ENCODE measurements at places on chromosomes 1 and 21.

- no peak overlapping the region for H3K27ac ChIP-seq
- peaks cover 80% of the 10 kb centered on the region for H3K27me3 ChIP-seq
- no peaks in the 10 kb centered on the region for H3K36me3 ChIP-seq
- H3K4me3 ChIP-seq = no peak overlapping the region
- DNase-seq = peak; percentile 29
- H3K4me1 ChIP-seq = peaks cover 7% of the 10 kb centered on the region
These were observed 9.5 kb downstream of the CHIT1 start for GRCh38 chr1:203219934-203220333.

DNA sequence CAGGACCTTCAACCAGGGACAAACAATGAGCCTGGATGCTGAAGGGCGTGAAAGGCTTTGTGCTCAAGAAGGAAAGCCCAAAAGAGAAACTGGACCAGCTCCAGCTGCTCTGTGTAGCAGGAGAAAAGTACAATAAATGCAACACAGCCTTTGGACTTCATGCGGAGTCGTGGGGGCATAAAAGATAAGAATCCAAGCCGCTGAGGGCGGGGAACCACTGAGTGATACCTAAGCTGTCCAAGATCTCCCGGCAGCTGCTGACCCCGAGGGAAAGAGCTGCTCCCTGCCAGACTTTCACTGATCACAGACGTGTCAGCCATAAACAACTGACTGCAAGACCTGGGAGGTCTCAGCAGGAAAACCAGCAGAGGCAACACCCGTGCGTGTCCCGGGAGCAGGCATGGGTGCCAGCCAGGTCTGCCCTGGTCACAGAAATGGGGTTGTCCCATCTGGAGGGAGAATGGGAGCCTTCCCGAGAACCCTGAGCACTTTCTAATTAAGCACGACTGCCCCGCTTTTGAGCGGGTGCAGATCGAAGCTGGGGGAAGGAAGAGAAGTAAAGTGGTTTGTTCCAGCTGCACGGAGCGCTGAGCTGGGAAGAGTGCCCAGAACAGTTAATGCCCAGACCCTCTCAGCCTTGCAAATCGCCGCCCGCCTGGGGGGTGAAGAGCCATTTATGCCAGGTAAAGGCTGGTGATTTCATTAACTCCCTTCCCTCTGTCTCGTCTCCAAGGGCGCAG lies 68.3 kb upstream of the TARDBP start:
- peaks cover 8% of the 10 kb centered on the region for H3K4me1 ChIP-seq
- no peak overlapping the region for H3K27ac ChIP-seq
- no peaks in the 10 kb centered on the region for H3K27me3 ChIP-seq
- H3K4me3 ChIP-seq = no peak overlapping the region

- peaks cover 12% of the 10 kb centered on the region for H3K27me3 ChIP-seq
- H3K27ac ChIP-seq = no peak overlapping the region
- peaks cover 11% of the 10 kb centered on the region for H3K4me1 ChIP-seq
- no peak for DNase-seq
- peaks cover 35% of the 10 kb centered on the region for H3K36me3 ChIP-seq
These were observed 708 bp downstream of the CHRNB2 start for GRCh38 chr1:154568157-154568815.

DNA sequence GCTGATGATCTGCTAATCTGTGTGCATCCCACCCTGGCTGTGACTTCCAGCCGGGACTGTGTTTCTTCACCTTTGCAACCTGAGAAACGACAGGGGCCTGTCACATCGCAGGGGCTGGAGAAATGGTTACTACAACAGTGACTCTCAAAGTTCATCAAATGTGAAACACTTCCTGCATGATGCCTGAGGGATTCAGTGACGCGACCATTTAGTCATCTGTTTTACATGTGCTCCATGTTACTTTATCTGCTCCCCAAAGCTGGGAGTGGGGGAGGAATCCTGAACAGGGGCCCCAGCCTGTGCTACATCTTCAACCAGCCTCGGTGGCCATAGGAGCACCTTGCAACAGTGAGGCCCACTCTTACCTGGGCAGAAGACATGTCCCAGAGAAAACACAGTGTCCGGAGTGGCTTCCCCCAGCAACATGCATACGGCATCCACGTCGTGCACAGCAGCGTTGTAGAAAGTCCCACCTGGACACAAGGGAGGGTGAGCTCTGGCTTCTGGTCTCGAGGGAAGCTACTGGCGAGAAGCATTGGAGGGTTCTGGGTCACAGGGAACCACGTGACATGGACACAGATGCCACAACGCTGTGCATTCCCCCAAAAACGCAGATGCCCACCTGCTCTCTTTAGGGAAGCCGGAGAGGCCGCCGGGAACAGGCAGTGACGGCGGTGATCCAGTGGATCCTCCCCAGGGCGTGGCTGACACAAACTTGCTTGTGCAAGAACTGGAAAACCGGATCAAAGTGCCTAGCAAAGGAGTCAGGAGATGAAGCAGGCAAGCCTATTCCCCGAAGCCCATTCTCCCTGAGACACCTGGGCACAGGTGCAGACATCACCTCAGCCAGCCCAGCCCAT lies 9.6 kb upstream of the CCDC27 start:
- H3K36me3 ChIP-seq = peaks cover 79% of the 10 kb centered on the region
- no peak overlapping the region for H3K4me3 ChIP-seq
- peaks cover 17% of the 10 kb centered on the region for H3K4me1 ChIP-seq

DNA sequence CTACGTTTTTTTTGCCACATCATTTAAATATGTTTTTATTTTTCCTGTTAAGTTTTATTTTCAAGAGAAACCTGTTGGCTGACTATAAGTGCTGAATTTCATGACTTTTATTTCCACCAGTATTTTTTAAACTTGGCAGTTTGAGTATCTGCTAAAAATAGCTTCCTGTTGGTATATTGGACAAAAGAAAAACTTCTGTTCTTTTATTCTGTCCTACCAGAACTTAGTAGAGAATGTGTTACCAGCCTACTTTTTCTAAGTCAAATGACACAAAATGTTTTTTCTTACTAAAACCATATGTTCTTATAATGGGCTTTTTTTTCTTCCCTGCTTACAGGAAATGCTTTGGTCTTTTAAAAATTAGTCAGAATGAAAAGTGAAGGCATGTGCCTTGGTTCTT lies 7.6 kb downstream of the DR1 start:
- no peaks in the 10 kb centered on the region for H3K4me1 ChIP-seq
- H3K4me3 ChIP-seq = no peak overlapping the region
- H3K36me3 ChIP-seq = peaks cover 84% of the 10 kb centered on the region
- H3K27me3 ChIP-seq = no peaks in the 10 kb centered on the region
- DNase-seq = no peak

GRCh38 chr1:230359992-230360668 lies 66.0 kb downstream of the PGBD5 start:
- no peak overlapping the region for H3K27ac ChIP-seq
- H3K4me3 ChIP-seq = no peak overlapping the region
- no peaks in the 10 kb centered on the region for H3K4me1 ChIP-seq
- no peak for DNase-seq
- H3K36me3 ChIP-seq = no peaks in the 10 kb centered on the region

GRCh38 chr1:64887689-64888217 lies 78.6 kb downstream of the JAK1 start:
- peaks cover 26% of the 10 kb centered on the region for H3K27me3 ChIP-seq
- H3K4me3 ChIP-seq = peak overlapping the region; percentile 41
- H3K27ac ChIP-seq = no peak overlapping the region
- DNase-seq = no peak
- H3K36me3 ChIP-seq = no peaks in the 10 kb centered on the region
- peaks cover 7% of the 10 kb centered on the region for H3K4me1 ChIP-seq

DNA sequence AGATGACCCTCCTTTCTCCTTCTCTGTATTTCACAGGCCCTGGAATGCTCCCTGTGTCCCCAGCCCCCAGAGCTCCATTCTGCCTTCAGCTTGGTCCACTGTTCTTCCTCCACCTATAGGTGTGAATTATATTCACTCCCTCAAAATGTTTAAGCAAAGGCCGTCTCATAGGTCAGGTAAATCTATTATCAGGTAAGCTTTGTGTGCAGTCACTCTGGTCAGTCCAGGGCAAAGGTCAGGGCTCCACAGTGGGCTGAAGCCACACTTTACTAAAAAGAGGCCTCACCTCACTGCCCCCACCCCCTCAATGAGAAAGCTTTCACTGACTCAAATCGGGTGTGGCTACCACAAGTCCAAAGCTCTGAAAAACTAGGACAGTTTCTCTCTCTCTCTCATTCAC lies 65.9 kb downstream of the DNTTIP2 start:
- no peaks in the 10 kb centered on the region for H3K27me3 ChIP-seq
- no peak for DNase-seq
- H3K4me1 ChIP-seq = peaks cover 2% of the 10 kb centered on the region
- no peak overlapping the region for H3K27ac ChIP-seq

GRCh38 chr1:59952065-59952464 lies 25.5 kb upstream of the CYP2J2 start:
- no peak overlapping the region for H3K27ac ChIP-seq
- H3K36me3 ChIP-seq = no peaks in the 10 kb centered on the region
- peaks cover 3% of the 10 kb centered on the region for H3K27me3 ChIP-seq
- no peak overlapping the region for H3K4me3 ChIP-seq
- no peak for DNase-seq

DNA sequence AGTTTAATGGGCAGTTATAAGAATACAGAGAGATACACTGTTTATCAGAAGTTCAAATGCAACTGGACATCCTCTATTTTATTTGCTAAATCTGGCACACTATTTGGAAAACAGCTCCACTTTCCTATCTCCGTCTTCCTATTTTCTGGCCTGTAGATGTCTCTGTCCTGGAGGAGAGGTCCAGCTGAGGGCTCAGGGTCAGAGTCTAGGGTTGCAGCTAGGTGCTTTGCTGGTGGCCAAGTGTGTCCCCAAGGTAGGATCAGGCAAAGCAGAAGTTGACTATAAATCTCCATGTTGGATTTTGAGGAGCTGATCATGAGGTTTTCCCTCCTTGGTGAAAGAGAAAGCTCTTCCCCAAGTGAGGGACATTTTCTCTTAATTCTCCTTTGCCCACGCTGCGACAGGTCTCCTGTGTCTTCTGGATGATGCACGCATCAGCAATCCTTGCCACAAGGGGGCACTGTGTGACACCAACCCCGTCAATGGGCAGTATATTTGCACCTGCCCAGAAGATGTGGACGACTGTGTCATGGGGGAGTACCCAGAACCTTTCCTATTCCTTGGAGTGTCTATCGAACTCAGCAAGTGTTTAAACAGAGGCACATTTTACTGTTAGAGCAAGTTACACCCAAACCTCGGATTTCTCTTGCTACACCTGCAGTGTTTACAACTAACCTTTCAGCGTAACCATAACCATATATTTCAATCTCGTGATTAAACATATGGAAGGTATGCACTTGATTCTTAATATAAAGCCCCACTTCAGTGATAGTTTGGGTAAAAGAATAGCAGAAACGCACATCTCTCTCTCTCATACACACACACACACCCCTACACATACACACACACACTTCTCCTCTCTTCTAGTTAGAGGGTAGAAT lies 10.2 kb downstream of the ADAM30 start:
- no peaks in the 10 kb centered on the region for H3K27me3 ChIP-seq
- H3K27ac ChIP-seq = no peak overlapping the region
- no peak overlapping the region for H3K4me3 ChIP-seq
- H3K4me1 ChIP-seq = peaks cover 4% of the 10 kb centered on the region

GRCh38 chr1:201632364-201632952 lies 93.5 kb downstream of the NAV1 start:
- H3K27ac ChIP-seq = no peak overlapping the region
- H3K27me3 ChIP-seq = peaks cover 7% of the 10 kb centered on the region
- no peak overlapping the region for H3K4me3 ChIP-seq
- no peaks in the 10 kb centered on the region for H3K36me3 ChIP-seq
- no peak for DNase-seq

- H3K4me3 ChIP-seq = peak overlapping the region; percentile 81
- no peaks in the 10 kb centered on the region for H3K27me3 ChIP-seq
- H3K27ac ChIP-seq = no peak overlapping the region
- peaks cover 25% of the 10 kb centered on the region for H3K4me1 ChIP-seq
- no peak for DNase-seq
These were observed 13.0 kb downstream of the IFI6 start for GRCh38 chr1:27658951-27659496.

DNA sequence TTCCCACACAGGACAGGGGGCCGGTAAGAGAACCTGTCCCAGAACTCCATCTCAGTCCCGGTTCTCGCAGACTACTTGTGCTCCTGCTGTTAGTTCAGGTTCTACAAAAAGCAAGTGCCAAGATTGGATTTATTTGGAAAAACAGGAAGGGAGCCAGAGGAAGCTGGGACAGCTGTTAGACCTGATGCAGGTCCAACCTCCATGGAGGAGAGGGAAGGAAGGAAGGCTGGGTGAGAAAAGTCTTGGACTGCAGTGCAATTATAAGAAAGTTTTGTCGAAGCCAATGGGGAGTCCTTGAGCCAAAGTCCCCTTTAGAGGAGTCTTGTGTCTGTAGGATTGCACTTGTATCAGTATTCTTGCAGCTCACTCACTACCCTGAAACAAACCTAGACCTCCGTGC lies 191.2 kb downstream of the GREM2 start:
- H3K36me3 ChIP-seq = no peaks in the 10 kb centered on the region
- no peak overlapping the region for H3K4me3 ChIP-seq
- no peaks in the 10 kb centered on the region for H3K27me3 ChIP-seq
- H3K27ac ChIP-seq = no peak overlapping the region
- no peak for DNase-seq

DNA sequence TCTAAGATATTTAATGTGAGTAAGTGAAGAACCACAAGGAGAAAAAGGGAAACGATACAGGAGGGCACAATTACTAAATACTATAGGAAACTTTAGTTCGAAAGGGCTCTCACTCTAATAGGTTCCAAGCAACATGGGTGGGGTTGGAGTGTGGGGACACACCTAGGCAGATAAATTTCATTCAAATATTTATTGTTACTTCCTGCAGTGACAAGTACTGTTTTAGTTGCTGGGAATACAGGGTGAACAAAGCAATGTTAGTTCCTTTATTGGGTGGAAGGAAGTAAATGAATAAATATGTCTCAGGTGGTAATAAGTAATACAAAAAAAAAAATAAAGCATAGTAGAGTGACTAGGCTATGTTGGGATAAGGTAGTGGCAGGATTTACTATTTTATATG lies 73.2 kb upstream of the B3GALT2 start:
- H3K27ac ChIP-seq = no peak overlapping the region
- no peak overlapping the region for H3K4me3 ChIP-seq

- no peak overlapping the region for H3K4me3 ChIP-seq
- DNase-seq = no peak
- H3K27ac ChIP-seq = no peak overlapping the region
These were observed 69.8 kb downstream of the SPSB1 start for GRCh38 chr1:9362488-9362887.

DNA sequence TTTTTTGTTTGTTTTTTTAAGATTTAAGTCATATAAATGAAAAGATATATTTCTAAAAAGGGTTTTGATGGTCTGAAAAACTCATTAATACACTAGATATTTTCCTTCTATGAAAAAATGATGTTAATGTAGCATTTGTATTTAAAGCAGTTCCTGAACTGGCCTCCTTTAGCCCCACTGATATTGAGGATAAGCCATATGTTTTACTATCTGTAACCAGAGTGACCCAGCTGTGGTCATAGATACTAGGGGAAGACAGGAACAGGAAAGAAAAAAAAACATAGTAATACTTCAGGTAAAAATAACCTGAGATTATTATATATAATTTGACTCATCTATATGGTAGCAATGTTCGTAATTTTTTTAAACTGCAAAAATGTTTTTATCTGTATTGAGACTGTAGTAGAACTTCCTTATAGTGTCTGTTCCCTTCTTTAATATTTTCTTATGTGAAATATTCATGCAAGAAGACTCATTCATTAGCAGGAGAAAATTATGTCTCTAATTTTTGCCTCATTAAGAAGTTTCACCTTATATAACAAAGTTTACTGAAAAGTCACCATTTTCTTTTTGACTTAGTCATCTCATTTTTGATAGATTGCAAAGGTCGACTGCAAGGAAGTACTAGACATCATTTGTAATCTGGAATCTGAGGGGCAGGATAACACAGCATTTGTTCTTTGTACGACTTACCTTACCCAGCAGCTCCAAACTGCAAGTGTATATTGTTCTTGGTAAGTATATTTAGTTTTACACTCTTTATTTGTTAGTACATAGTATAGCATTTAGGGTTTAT lies 25.6 kb upstream of the TMCO2 start:
- no peaks in the 10 kb centered on the region for H3K27me3 ChIP-seq
- DNase-seq = no peak
- no peak overlapping the region for H3K4me3 ChIP-seq
